ENCODE measurements at places on chromosomes 2 and 18.

GRCh38 chr2:196758474-196759377 lies 40.8 kb downstream of the GTF3C3 start:
- DNase-seq = no peak

- no peak for DNase-seq
Measured at GRCh38 chr2:131641414-131642206, 113.9 kb downstream of the CCDC74A start.

DNA sequence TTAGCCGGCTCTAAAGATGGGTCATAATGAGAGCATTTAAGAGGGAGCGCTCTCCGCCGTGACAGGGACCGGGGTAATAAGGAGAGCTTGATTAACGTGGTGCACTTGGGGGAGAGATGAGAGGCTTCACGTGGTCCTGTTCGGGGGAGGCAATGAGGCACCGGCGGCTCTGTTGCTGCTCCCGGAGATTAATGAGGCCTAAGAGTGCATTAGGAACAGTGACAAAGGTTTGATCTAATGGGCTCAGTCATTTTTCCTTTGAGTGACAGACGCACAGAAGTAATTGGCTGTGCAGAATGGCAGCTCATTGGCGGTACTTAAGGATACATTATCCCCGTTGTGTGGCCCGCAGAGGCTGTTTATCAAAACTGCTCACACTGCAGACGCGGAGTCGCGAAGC lies 250.7 kb downstream of the GBX2 start:
- no peak for DNase-seq

GRCh38 chr2:113376913-113377445 lies 60.5 kb upstream of the ZNG1B start:
- no peak for DNase-seq

DNA sequence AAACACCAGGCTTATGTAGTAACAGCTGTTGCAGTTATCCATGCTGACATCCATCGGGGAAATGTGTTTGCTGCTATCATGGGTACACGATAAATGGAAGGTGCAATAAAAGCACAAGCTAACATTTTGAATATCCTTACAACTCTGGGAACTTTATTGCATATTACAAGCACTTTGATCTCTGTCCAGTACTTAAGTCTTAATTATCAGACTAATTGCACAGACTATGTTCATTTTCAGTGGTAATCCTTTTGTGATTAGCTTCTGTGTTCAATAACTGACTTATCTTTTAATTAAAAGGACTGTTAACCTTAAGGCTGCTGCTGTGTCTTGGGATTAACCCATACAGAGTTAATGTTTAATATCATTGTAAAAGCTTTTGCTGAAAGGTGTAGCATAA lies 101.4 kb upstream of the ATP5MC3 start:
- DNase-seq = no peak

DNA sequence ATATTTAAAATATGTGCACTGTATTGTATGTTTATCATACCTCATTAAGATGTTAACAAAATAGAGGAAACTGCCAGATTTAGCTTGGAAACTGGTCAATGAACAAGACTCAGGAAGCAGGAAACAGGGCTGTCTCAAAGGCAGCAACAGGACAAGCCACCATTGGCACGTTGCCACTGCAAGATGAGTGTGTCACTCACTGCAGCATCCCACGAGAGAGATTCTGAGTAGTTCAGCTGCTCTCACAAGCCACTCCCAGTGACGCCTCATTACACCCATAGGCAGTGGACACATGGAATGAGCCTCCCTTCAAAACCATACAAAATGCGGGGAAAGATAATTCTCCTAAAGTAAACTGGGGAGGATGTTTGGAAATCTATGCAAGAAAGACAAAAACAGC lies 181.9 kb upstream of the DLGAP1 start:
- DNase-seq = no peak

DNA sequence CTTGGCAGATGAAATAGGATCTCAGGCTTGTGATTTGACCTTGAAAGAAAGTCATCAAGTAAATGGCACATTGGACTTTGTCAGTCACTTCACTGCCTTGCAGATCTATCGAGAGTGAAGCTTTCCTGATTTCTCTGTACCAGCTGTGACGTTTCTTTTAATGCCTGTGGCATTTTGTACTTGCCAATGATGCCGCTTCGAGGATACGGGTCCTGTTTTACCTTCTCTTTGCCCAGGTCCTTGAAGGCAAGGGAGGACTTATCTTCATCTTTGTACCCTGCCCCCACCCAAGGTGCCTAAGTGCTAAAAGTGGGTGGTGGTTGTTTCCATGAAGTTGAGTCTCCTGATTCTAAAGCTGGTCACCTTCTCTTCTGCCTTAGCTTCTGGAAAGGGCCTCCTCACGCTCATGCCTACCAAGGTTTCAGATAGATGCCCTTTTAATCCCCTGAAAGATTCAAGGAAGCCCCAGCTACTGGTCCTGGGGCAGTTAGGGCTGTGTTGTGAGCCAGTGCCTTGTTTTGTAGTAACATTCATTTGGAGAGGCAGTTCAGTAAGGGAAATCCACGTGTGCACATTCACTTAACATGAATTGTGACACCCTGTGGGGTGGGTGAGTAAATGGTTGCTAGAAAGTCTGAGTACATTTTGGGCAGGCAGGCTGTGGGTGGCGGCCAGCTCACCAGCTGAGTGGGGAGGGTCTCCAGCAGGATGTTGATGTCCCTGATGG lies 6.1 kb downstream of the LBH start:
- no peak for DNase-seq

DNA sequence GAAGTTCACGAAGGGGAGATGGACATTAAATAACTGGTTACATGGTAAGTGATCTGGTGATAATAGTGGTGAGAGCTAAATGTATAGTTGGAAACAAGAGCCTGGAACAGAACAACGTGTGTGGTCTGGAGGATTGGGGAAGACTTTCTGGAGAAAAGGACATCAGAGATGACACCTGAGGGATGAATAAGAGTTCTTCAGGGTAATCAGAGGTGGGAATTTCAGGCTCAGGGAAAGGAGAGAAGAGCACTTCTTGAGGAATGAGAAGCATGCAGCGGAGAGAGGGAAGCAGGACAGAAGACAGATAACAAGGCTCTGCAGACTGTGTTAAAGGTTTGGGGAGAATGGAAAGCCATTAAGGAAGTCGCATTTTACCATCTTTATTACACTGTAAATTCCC lies 450.7 kb downstream of the TNS1 start:
- DNase-seq = no peak

GRCh38 chr18:10851824-10852319 lies 297.5 kb downstream of the PIEZO2 start:
- DNase-seq = no peak

DNA sequence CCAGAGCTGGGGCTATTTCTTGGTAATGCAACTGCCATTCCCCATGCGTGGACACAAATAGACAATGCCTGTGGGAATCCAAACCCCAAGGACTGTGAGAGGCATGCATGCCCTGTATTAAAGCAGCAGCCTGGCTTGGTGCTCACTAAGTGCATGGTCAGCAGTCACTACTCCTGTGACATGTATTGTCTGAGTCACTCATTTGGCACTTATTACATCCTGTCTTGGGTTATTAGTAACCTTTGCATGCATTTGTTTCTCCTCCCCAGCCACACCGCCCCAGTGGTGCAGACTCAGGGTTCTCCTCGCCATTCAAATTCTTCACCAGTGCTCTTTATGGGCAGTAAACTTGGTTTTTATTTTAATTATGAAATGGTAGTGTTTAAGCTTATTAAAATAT lies 30.2 kb downstream of the PRKCE start:
- no peak for DNase-seq

GRCh38 chr2:7063789-7064188 lies 146.6 kb downstream of the RNF144A start:
- no peak for DNase-seq

DNA sequence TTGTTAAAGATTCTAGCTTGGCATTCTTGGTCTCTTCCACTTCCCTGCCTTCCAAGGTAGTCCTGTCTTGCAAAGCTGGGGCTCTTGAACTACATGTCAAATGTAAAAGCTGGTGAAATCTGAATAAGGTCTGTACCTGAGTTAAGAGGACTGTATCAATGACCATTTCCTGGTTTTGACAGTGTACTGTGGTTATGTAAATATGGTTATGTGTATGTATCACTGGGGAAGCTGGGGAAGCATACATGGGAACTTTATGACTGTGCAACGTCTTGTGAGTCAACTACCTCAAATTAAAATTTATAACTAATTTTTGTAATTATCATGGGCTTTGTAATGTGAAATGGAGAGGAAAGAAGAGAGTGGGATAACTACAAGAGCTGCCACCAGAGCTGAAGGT lies 81.7 kb downstream of the COL4A4 start:
- no peak for DNase-seq

GRCh38 chr2:118847762-118848172 lies 319 bp upstream of the EN1 start:
- no peak for DNase-seq

- no peak for DNase-seq
Measured at GRCh38 chr2:167424803-167425755, 536.8 kb downstream of the XIRP2 start.

GRCh38 chr2:56021579-56021978 lies 98.0 kb upstream of the EFEMP1 start:
- no peak for DNase-seq

GRCh38 chr18:4851301-4851976 lies 345.6 kb downstream of the AKAIN1 start:
- DNase-seq = no peak

DNA sequence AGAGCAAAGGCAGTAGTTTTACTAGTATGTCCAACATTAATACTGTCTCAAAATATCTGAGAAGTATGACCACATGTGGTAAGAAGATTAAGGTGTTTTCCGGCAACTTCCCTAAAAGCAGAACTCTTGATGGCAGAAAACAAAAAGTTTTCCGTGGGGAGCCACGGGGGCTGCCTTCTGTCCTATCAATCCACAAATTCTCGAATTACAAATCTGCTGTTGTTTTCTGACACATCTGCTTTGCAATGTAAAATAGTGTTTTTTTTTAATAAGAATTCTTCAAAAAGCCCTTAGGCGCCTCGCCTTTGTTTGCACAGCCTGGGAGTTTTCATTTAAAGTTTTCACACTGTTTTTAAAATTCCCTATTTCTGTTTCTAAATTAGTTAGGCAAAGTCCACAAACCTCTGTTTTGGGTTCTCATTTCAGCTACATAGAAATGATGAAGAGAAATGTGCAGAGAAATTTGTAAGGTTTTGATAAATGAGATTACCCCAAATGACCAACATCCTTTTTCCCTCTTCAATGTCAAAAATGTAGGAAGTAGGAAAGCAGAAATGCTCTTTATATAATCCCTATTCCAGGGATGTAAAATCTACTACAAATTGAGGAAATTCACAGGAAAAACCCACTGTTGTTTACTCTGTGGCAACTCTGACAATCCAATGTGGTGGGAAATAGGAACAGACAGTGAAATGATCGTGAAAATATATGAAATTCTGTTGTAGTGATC lies 385.8 kb downstream of the ZEB2 start:
- DNase-seq = no peak

DNA sequence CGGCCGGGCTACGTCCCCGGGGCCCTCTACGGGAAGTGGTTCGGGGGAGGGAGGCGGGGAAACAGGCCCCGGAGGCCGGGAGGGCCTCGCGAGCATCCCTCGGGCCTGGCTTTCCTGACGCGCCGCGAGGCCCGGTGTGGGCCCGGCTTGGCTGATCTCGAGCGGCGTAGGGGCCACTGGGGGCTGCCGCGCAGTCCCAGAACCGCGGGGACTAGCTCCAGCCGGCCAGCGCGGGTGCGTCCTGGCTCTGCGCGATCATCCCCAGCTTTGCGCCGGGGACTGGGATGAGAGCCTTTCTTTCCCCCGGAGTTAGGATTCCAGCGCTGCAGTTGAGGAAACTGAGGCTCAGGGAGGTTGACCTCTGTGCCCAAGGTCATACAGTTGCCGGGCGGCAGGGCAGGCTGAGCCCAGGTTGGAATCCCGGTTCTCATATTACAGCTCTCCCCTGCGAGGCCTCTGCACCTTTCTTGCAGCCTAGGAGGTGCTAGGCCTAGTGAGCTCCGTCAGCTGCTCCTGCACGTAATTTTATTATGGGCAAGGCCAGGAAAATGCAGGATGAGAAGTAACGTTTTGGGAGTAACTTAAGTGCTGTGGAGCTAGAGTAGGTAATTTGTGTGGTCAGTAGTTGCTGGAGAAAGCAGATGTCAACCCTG lies 501 bp downstream of the LPIN1 start:
- DNase-seq = no peak

- no peak for DNase-seq
Measured at GRCh38 chr18:44508474-44508873, 172.2 kb upstream of the SETBP1 start.

- no peak for DNase-seq
Measured at GRCh38 chr2:241132538-241133435, 16.5 kb downstream of the PASK start.

GRCh38 chr2:200450288-200450687 lies 59.6 kb downstream of the KCTD18 start:
- DNase-seq = no peak

DNA sequence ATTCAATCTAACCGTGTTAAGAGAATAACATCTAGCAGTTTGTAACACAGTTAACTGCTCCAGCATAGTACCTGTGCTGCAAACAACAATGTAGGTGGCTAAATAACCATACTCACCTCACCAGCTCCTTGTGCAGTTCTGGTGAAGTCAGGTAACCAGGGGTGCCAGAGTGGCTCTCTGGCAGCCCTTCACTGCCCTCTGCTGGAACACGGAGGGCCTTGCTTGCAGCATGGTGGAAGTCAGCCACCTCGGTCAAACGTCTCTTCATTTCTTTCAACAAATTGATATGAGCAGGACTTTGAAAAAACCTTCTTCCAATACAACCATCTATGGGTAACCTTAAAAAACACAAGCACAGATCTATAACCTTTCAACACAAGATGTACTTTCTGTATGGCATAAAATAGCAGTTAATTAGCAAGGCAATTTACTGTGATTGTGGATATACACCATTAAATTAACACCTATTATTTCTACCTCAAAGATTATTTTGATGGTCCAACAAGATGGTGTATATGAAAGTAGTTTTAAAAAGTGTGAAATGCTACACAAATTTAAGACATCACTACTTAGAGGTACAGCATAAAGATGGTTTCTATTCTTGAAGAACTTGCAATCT lies 56.6 kb downstream of the EPG5 start:
- peak; percentile 47 for DNase-seq

DNA sequence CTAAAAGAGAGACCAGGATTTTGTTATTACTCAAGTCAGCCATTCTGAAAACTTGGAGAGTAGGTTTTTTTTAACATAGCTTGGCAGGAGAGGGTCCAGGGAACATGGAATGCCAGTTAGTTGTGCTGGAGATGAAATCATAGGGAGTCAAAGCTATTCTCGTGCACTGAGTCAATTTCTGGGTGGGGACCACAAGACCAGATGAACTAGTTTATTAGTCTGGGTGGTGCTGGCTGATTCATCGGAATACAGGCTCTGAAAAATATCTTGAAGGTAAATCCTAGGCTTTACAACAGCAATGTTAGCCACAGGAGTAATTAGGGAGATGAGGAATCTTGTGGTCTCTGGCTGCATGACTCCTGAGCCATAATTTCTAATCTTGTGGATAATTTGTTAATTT lies 921.4 kb downstream of the TRIB2 start:
- DNase-seq = no peak

GRCh38 chr2:241798081-241798630 lies 10.8 kb upstream of the NEU4 start:
- DNase-seq = no peak

GRCh38 chr18:60656553-60656952 lies 284.0 kb upstream of the MC4R start:
- DNase-seq = no peak
